ENCODE measurements at places on chromosomes 7 and 10.

DNA sequence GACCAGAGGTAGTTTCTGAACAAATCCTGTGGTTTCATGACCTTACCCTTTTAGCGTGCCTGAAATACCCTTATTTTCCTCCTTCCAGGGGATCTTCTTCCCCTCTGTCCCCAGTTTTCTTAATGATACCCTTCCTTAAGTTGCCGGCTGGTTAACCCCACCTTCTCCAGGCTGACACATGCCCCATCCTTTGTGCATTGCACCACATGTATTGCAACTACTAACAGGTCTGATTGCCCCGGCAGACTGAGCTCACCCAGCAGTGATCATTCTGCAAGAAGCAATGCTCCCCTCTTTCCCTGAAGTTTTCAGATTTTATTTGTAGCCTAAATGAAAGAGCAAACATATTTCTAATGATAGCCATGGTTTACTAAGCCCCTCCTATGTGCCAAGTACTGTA lies 108.2 kb downstream of the HIP1 start:
- no peak for DNase-seq

DNA sequence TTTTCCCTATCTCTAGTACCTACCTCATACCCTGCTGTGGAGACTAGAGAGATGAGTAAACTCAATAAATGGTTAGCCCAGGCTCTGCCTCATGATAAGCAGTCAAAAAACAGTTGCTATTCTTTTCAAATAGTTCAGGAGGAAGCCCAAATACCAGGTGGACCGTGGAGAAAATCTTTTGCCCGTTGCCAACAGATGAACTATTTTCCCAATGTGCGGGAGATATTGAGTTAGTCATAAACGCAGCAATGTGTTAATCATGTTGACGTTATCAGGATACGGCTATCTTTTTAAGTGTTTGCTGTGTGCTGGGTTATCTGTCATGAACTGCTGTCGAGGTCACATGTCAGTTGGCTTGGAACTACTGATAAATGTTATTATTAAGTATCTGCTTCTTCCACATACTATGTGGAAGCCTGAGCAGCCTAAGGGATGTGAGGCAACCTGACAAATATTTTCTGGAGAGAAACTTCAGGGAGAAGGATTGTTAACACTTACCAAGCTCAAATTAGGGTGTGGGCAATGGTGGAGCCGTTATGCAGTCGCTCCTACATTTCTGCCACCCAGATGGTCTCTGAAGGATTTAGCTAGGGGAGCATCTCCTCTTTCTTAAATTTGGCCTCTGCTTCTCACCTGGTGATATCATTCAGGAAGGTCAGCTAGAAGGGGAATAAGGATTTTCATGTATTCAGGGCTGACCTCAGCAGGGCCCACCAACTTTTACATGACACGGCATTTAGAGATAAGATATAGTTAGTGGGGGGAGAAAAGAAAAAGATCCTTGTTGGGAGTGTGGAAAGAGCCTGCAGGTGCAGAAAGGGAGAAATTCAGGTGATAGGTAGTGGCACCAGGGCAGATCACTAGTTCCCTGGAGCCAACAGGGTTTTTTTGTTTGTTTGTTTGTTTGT lies 33.5 kb upstream of the SLC26A3 start:
- no peak for DNase-seq

DNA sequence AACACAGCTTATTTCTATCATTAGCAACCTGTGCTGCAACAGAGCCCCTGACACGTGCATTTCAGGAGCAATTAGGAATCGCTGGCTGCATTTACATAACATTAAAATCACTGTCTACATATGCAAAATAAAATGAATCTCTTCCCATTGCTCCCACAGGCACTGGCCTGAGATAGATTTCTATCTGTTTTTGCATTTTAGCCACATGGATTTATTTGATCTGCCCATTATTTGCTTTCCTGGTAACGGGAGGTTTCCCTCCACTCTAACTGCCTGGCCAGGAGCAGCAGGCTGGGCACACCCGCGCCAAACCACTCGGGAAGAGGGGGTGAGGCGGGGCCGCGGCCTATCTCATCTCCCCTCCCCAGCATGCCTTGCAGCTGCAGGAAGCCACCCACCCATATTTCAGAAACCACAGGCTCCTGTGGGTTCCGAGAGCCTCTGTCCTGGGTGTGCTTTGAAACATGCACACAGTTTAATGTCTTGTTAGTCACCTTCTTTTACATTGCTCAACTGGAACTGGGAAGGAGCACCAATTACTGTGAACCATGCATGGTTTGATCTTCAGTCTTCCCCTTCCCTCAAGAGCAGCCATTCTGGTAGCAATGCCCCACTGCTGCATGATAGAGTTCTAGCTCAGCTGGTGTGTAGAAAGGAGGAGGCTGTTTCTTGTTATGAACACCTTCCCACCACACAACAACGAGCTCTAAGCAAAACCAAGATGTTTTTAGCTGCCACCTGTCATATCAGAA lies 37.7 kb upstream of the IKZF1 start:
- no peak for DNase-seq

- no peak for DNase-seq
Measured at GRCh38 chr7:86913709-86914108, 145.7 kb downstream of the ELAPOR2 start.

- DNase-seq = no peak
Measured at GRCh38 chr10:122306282-122306681, 35.2 kb downstream of the BTBD16 start.

- DNase-seq = no peak
Measured at GRCh38 chr7:150413640-150414081, 34.5 kb downstream of the ZNF775 start.

DNA sequence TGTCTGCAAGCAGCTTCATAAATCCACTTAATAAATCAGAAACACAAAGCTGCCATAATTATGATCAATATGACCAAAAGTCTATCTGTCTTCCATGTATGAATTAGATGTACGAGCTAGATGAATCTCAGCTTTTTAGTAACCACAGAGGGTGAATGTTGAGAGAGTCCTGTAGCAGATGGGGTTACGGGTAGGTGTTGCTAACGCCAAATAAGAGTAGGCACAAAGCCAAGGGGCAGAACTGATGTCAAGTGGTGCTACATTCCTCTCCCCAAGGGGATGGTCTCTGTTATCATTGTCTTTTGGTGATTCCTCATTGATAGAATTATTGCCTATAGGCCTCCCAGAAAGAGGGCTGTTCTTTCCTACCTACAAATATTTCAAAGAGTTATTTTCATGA lies 257.8 kb downstream of the PCLO start:
- DNase-seq = no peak

Measured in H54 (cell line).